ENCODE measurements at places on chromosomes 2 and 18.

DNA sequence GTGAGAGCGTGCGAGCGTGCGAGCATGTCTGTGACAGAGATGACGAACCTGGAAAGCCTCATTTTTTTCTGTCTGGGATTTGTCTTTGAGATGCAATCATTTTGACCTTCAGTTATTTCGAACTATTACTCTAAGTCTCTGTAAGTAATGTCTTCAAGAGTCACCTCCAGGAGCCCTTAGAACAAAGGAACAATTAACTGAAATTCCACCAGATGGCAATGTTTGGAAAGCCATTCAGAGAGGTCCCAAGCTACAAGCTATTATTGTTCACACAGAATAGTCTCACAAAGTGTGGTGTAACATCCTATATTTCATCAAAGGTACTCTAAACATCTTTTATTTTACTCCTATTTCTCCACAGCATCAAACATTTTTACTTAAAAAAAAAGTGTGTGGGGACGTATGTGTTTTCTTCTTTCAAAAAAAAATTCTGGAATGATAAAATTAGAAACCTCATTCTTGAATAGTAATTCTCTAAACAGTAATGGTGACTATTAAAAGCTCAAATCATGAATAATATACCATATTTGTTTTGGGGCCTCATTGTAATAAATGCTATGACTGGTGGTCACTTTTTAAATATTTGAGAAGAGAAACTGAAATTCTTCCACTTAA, 35.1 kb upstream of the MAPRE2 start:
- DNase-seq: no peak

DNA sequence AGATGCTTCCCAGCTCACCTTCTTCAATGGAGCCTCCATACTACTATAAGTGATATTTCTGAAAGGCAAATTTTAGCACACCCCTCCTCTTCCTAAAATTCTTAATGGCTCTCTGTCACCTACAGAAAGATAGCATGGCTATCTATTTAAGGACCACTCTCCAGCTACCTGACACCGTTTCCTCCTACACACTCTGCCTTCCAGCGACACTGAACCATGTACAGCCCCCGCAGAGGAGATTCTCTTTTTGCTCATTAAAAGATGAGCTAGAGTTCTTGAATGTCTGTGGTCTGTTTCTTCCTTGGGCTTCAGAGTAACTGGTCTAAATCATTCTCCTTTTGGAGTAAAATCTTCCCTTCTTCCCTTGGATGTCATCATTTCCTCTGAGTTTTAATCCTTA, 38.4 kb upstream of the GAREM1 start:
- no peak for DNase-seq

DNA sequence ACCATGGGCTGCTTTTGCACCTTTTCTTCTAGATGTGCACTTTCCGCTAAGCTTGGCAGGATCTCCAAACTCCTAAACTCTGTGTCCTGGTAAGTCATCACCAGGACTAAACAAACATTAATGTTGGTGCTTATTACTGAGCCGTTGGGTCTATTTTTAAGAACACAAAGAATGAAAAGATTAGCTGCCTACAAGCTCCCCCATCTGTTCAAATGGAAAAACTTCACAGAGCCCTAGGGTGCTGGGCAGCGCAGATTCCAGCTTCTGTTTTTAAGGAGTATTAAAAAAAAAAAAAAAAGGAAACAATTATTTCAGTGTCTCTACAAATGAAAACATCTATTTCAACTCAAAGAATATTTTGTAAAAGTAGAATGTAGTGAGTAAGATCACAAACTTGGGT, 97.8 kb upstream of the AQP4 start:
- DNase-seq: no peak

- DNase-seq: no peak
Measured at GRCh38 chr2:236813766-236814165, 244.1 kb downstream of the ACKR3 start.

DNA sequence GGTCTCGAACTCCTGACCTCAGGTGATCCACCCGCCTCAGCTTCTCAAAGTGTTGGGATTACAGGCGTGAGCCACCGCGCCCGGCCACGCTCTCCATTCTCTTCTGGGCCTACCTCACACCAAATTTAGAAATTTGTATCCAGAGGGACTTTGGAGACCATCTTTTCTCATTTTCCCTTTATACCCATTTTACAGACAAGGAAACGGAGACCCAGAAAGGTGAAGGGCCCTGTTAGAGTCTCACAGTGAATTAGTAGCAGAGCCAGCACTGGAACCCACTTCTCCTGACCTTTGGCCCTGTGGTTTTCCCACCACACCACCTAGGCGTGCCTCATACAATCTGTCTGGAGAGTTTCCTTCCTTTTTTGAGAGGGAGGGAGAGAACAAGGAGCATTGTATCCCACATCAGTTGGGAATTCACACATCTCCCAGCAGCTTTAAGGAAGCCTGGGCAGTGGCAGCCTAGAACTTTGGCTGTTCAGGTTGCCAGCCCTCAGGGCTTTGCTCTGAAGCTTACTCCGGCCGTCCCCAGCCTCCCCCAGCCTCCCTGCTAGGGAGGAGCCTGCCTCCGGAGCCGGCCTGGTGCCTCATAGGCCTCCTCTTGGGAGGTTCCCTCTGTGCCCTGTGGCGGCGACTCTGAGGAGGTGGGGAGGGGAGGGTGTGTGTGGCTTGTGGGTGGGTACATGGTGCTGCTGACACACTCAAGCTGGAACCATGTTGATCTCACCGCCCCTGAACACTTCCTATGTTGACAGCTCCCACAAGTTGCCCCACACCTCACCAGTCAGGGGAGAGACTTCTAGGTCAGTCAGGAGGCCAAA, 13.8 kb downstream of the FOSL2 start:
- no peak for DNase-seq

DNA sequence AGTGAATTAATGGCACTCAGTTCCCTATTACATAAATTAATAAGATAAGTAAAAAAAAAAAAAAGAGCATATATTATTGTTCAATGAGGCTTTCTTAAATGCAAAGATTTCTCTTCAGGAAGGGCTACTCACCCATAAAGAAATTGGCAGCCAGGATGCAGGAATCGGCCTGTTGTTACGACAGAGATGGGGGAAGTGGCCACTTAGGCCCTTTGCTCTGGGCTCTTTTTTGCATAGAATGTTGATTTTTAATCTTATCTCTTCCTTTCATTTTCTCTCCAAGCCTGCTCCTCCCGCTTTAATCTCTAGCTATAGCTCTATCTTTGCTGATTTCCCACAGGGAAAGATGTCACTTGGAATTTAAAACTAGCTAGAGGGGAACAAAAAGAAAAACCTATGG, 391.8 kb upstream of the CRIM1 start:
- no peak for DNase-seq

DNA sequence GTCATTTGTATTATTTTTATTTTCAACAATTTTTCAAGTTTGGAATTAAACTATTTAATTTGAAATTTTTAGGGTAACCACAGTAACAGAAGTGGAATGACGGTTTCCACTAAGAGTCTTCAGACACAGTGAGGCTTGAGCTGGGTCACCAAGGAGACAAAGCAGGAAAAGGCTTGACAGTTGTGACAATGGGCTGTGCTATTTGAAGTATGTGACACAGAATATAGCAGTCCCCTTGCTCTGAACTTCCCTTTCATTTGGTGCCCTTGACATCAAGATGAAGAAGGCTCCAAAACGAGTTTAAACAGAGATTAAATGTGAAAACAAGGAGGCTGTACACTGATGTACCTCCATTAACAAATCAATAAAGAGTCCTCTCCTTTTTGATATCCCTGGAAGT, 265.4 kb upstream of the DLGAP1 start:
- no peak for DNase-seq

GRCh38 chr2:134314202-134314601, 60.3 kb downstream of the MGAT5 start:
- DNase-seq: no peak

- no peak for DNase-seq
Measured at GRCh38 chr2:171309455-171310286, 124.1 kb downstream of the METTL8 start.

DNA sequence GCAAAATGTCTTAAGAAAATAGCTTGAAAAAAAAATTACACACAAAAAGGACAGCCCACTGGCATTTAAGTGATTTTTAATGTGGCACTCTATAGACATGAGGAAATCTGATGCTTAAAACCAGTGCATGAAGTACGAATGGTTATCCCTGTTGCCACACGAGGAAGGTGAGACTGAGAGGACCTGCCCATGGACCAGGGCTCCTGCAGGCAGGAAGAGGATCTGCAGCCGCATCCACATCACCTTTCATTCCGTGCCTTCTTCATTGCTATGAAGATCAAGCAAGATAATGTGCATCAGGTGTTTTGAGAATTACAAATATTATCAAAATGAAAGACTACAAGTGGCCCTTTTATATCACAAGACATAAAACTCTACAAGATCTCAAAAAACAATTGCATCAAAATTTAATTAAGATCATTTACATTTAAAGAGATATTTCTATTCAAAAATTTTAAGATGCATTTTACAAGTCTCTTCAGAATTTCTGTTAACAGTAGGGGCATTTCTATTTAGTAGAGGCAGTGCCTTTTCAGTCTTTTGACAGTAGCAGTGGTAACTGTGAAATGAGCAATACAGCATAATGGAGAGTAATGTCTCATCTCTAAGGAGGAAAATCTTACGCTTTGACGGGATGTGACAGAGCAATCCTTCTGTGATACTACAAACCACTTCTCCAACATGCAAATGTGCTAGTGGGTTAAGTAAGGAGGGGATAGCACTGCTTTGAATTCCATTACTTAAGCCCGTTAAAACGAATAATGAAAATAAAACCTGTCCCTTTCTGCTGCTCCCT, 83.4 kb downstream of the SLC5A7 start:
- DNase-seq: no peak

- no peak for DNase-seq
Measured at GRCh38 chr2:46831051-46831868, 84.3 kb downstream of the MCFD2 start.

DNA sequence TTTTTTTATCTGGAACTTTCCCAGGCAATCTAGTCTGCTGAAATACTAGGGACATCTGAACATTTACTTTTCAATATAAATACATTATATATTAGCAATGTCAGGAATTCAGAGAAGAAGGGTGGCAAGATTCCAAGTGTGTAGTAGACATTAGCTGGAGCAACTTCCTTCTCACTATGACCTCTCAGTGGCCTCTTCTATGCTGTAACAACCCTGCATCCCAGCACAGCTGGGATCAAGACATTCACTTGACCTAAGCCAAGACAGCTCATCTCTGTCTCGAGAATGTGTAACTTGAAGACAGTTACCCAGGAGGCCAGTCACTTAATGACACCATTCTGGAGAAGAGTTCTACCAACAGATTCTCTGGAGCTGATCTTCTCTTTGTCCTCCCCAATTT, 61.7 kb upstream of the RALBP1 start:
- no peak for DNase-seq

DNA sequence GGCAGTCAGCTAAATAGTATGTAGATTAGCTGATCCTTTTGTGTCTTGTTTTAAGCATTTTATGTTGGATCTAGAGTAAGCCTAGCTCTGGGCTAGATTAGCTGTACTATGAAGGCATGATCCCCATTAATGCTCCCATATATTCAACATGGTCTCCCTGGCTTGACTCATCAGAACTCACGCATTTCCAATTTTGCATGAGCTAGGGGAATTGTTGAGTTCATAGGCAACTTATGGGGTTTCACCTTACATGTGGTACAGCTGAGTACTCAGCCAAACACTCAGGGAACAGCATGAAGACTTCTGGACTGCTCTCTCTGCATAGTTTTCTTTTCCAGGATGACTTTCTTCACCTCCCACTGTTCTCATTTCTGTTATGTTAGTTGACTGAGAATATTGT, 248.2 kb downstream of the TMX3 start:
- no peak for DNase-seq

- no peak for DNase-seq
Measured at GRCh38 chr2:26136451-26136850, 36.4 kb upstream of the GAREM2 start.

DNA sequence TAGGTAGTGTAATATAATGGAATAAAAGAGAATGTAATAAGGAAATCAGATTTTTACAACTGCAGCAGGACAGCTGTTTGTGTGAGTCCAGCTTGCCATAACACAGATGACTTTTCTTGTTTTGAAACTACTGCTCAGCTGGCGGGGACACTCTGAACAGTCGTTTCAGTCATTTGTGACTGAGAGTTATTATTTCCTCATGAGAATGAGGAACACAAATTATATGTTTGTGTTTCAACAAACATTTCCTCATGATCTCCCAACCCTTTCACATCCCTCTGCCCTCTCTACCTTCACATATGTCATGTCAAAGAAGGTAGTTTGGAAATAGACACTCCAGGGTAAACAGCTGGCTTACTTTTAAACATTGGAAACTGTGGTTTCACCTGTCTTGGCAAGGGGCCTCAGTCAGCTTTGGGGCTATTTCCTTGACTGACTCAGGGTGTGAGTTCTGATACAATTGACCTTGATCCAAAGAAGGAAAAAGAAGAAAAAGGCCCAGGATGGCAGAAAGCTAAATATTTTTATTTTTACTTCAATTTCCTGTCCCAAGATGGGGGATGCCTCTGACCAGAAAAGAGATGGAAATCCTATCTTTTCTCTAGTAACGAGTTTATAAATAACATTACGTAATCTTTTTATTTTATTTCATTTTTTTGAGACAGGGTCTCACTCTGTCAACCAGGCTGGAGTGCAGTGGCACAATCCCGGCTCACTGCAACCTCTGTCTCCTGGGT, 593 bp downstream of the SP140L start:
- DNase-seq: no peak

- no peak for DNase-seq
Measured at GRCh38 chr2:28407131-28407975, 14.7 kb downstream of the FOSL2 start.

DNA sequence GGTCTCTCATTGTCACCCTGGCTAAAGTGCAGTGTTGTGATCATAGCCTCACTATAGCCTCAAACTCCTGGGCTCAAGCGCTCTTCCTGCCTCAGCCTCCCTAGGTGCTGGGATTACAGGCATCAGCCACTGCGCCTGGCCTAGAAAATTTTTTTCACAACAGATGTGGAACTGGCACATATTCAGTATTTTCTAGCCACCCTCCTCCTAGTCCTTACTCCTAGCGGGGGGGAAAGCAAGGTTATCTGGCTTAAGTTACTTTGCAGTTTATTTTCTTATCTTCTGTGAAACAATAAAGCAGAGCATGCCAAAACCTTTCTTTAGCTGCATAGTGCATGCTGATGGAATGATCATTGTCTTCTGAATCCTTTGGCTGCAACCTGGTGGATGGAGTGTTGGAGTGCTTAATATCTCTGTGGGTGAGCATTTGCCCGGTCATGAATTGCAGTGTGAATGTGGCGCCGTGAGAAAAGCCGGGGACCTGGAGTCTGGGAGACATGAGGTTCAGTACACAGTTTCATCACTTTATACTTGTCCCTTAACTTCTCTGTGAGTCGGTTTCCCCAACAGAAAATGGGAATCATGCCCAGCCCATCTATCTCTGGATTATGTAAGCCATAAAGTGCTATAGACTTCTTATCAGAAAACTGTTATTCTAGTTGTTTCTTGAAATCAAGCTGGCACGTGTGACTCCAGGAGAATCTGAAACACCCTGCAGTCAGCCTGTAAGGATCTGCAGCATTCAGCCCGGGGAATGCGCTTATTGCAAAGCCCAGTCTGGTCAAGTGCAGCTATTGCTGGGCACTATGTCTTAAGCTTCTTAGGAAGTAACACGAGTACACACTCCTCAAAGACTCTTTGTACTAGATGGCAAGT, 38.2 kb upstream of the MAP3K20 start:
- no peak for DNase-seq
